ENCODE measurements at places on chromosomes 1 and 21.

DNA sequence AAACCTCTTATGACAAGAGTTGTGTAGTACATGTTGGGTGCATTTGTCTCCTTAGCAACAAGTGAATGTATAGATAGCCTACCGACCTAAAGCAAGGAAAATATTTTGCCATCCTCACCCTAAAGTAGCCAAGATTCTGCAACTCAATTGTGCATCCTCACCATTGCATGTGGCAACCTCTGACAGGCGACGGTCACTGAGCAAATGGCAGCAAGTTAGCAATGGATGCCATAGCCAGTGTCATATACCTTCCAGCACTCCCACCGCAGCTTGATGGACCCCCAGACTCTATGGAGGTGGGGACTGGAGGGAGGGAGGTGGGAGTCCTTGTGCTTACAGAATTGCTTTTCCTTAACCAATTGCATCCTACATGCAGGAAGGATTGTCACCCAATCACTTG is 17.0 kb downstream of the PROX1 start:
- DNase-seq = no peak

DNA sequence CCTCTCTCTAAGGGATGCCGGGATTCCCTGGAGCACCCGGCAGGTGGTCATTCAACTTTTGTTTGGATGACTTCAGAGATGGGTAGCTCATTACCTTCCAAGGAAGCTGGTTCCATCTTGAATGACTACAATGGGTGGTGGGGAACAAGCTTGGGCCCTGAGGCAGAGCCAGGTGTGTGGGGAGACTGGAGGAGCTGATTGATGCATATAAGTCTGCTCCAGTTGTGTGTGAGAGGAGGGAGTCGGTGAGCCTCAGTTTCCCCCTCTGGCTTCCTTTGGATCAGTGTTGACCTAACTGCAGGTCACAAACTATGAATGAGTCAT is 133.8 kb upstream of the ZBTB40 start:
- DNase-seq = no peak

GRCh38 chr1:58966103-58966916 is 182.5 kb upstream of the JUN start:
- DNase-seq = no peak

DNA sequence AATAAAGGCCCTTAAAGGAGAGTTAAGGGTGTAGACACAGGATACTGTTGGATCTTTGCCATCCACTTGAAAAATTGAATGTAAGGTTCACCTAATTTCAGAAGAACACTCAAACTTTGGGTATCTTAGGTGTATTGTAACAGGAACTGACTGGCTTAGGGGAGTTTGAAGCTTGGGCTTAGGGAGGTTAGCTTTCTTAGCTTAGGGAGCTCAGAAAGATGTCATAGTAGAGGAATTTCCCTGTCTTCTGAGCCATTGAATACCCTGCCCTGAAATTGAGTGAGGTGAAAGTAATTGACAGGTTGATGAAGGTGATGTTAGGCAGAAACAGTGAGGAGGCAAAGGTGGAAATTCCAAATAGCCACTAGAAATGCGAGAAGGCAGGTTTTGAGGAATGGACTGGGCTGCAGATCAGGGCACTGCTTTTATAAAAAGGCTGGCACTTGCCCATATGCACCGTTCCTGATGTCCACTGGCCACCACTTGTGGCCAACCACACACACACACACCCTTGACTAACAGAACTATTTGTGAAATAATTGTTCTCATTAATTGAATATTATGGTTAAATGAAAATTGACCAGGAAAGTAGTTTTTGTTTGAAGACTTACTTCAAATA is 16.5 kb downstream of the BACH1 start:
- no peak for DNase-seq

DNA sequence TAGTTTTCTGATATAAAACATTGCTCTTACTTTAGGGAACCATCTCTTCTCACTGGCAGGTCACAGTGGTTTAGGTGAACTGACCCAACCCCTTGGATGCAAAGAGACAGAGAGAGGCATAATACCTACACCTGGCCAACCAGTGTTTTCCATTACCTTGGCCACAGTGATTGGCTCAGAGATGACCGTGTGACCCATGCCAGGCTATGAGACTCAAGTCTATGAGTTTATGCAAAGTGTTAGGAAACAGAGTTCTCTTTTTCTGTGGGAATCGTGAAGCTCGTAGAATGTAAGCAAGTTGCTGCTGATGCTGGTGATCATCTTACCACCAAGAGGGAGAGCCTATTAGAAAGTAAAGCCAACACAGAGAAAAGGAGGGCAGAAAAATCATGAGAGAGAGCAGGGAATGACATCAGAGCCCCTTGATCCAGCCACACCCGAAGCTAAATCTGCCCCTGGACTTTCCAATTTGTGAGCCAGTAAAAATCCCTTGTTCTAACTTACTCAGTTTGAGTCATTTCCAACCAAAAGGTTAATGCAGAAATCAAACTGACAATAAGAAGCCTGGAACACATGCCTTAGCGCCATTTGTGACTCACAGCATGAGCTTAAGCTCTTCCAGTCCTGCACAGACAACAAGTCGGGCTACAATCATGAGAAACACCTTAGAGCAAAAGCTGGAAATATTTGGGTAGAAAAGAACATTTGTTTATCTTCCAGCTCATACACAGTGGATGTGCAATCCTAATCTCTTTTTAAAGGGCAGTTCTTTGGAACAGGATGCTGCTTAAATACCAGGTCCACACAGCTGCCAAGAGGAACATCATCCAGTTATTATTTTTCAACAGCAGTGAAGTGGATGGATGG is 81.3 kb upstream of the KAZN start:
- DNase-seq = no peak

- no peak for DNase-seq
These were observed 108.7 kb downstream of the PRDM2 start for GRCh38 chr1:13808729-13809131.

- DNase-seq = no peak
These were observed 17.0 kb downstream of the HLCS start for GRCh38 chr21:36949171-36950141.

DNA sequence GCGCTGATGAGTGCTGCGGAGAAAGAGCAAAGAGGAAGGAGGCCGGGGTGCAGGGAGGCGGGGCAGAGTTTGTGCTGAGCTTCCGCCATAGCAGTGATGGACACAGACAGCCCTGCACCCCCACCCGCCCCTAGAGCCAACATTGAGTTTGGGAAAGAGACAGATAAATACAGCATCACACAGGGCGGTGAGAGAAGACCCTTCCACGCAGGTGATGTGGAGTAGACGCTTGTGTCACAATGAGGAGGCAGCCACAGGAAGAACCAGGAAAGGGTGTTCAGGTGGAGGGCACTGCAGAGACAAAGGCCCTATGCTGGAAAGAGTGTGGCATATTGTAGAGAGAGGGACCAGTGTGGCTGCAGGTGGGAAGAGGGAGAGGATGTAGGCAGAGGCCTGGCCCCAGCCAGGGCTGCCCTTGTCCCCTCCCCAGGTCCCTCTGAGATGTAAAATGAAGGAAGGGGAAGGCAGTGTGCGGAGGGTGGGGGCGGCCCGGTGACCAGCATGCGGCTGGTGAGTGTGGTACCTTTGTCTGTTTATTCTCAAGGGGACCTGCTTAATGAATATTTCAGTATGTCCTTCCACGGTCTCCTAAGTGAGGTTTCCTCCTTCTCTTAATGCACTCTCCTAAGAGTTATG is 194.4 kb upstream of the TMEM51 start:
- DNase-seq = no peak

DNA sequence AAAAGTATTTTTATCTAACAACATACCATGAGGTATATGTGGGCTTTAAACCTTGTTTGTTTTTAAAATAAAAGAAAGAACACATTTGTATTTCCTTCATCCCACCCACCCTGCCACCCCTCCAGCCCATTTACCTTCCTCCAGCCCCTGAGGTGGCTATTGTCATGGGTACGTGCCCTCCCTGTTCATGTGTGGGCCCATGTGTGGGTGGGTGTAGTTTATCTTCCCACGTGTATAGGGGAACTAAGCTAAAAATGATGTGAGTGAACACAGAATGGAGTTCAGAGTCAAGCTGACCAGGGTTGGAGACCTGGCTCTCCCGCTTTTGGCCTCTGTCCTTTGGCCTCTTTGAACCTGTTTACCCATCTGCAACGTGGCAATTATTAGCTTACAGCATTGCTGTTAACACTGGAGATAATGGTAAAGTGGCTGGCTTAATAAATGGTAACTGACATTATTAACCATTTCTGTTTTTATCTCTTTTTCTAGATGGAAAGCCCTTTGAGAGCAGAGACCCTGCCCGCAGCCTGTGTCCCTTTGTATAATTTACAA is 78.1 kb upstream of the WDR26 start:
- no peak for DNase-seq

- no peak for DNase-seq
These were observed 105.0 kb upstream of the UBE2U start for GRCh38 chr1:64098436-64098835.

DNA sequence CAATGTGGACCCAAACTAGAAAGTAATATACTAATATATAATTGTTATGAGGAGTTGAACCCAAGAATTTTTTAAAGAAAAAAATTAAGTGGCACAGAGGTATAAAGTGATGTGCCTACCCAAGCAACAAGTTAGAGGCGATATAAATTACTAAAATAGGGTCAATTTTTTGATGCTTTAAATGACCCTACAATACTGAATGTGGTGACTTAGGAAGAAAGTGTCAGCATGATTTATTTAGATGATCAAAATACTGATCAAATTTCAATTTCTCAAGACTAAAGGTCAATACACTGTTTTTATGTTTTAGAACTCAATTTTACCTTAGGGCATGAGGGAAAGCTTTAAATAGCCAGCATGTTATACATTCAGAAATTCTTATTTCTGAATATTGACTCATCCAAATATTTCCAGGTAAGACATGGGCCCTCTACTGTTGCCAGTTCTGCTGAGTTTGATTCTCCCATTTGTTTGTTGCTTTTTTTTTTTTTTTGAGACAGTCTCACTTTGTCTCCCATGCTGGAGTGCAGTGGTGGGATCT is 20.1 kb downstream of the SCAF4 start:
- no peak for DNase-seq

DNA sequence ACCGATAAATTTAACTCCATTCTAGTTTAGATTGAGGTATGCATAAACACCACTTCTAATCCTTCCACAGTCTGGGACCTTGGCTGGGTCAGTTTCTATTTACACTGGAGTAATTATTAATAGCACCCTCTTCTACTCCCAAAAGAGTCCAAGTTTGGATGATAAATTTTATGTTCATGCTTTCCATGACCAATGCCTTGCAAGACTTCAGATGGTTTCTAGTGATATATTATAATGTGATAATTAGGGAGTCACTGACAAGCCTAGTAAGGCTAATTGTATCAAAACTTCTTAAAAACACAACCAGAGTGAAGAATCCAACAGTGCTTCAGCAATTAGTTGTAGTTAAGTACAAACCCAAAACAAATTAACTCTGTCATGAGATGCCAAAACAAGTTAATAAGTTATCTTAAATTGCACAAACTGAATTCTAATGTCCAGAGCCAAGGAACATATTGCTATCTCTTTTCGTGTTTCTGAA is 489.6 kb downstream of the TTLL7 start:
- DNase-seq = no peak

DNA sequence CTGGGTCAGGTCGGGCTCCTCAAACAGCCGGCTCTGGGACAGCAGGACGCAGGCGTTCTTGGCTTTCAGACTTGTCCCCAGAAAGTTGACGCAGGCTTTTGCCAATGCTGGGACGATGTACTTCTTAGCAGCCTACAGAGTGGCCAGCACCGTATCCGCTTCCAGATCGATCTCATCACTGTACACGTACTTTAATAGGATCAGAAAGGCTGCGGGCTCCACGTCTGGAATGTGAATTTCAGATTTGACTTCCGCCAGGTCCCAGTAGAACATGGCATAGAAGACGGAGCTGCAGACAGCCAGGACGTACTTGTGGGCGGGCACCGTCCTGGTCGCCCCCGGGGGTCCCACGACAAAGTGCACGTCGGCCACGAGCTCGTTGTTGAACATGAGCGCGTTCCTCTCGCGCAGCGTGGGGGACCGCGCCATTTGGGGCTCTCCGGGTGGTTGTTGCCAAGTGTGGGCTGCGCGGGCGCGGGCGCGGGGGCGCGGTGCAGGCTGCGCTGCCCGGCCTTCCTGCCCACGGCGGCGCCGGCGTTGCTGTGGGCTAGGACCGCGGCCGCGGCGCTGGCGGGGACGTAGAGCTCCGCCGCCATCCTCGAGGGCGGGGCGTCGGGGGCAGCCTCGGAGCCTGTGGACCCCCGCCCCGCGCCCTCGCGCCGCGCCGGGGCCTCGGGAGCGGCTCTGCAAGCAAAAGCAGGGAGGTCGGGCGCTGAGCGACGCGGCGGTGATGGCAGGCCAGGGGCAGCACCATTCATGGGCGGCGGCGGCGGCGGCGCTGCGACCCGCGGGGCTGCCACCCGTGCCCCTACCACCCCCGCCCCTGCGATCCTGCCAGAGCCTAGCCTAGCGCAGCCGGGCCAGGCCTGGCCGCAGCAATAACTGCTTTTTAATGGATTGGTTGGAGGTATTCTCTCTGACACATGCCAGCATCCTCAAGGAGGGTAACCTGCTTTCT is 10.6 kb downstream of the CNR2 start:
- no peak for DNase-seq

- peak; percentile 5 for DNase-seq
These were observed 133.8 kb downstream of the ZSCAN20 start for GRCh38 chr1:33606272-33606671.

DNA sequence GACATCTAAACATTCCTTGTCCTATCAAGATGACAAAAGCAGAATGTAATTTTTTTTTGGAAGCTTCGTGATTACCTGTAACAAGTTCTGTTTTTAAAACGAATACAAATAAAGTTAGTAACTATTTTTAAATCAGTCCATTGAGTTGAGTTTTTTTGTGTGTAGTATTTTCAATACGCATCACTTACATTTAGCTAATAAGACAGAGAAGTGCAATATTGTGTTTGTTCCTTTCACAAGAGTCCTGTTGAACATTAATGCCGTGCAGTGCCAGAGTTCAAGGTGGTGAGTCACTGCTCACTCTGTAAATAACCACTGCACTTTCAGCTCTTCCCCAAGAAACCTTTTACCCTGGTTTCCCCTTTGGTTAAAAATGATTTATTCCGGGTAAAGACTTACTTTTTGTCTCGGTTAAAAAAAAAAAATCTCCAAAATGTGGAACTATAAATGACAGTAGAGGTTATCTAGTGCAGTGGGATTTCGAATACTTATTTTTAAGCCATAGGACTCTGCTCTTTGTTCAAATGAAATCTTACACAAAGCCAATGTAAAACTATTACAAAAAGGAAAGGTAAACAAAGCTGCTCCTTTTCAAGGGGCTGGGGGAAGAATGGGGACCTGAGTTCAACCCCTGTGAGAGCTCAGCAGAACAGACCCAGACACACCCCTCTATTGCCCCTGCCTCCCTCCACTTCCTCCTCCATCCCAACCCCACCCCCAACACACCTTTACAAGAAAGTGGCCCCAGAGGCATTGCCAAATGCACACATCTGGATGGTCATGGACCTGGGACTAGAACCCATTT is 14.8 kb upstream of the NCMAP start:
- DNase-seq = no peak

Measured in forelimb muscle (tissue), 1 donor.